ENCODE measurements at places on chromosomes 5 and 9.

DNA sequence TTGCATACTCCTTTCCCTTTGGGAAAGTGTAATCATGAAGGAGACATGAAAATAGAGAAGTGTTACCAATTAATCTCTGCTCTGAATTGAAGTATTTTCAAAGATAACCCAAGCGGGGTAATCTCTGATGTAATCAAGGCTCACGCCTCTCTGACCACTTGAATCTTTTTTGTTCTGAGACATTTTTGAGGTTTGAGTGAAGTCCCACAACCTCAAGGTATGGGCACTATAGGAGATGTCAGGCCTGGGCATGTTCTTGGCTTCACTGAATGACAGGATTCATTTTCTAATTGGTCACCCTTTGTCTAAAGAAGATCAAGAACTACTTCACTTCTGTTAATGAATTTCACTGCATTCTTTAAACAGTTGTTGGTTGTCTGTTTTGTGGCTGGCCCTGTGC is 23.7 kb downstream of the ENHO start:
- no peak for DNase-seq

- no peak for DNase-seq
These were observed 823 bp downstream of the ST6GALNAC6 start for GRCh38 chr9:127898433-127899127.

GRCh38 chr5:32501071-32502002 is 56.8 kb upstream of the ZFR start:
- no peak for DNase-seq

- no peak for DNase-seq
These were observed 270.2 kb downstream of the KDM4C start for GRCh38 chr9:7027996-7028395.

DNA sequence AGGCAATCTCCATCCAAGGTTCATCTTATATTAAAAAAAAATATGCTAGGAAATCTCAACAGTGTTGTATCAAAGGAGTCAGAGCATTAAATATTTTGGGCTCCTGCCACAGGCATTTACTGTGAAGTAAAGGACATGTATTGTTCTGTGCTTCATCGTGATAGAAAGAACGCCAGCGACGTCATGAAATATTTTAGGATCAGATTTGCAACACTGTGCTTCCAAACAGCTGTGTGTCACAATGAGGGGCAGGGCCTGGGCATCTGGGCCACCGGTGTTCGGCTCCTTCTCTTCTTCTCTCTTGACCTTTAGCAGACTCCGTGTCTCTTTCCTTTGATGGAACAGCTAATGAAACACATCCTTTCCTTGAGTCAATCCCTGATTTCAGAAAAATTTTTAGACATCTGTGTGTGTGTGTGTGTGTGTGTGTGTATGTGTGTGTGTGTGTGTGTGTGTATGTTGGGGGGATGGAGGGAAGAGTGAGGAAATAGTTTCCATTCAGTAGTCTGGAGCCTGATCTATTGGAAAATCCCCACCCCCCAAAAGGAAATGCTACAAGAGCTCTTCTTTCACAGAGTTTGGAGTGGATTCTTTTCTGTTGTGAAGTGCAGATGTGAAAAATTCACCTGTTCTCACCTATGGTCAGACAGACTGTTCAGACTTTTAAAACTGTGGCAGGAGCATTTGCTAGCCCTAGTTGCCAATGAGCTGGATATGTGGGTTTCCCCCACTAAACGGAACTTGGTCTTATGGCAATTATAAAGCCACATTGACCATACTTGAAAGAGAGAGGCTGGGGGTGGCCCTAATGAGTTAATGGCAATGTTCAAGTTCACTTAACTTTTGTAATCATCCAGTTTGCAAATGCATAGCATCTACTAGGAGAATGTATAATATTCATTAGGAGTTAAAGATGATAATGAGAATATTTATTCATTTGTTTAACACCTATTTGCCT is 18.1 kb upstream of the TNC start:
- no peak for DNase-seq

Measured in esophagus squamous epithelium (tissue), 5 donors.